ENCODE measurements at places on chromosomes 7 and 10.

DNA sequence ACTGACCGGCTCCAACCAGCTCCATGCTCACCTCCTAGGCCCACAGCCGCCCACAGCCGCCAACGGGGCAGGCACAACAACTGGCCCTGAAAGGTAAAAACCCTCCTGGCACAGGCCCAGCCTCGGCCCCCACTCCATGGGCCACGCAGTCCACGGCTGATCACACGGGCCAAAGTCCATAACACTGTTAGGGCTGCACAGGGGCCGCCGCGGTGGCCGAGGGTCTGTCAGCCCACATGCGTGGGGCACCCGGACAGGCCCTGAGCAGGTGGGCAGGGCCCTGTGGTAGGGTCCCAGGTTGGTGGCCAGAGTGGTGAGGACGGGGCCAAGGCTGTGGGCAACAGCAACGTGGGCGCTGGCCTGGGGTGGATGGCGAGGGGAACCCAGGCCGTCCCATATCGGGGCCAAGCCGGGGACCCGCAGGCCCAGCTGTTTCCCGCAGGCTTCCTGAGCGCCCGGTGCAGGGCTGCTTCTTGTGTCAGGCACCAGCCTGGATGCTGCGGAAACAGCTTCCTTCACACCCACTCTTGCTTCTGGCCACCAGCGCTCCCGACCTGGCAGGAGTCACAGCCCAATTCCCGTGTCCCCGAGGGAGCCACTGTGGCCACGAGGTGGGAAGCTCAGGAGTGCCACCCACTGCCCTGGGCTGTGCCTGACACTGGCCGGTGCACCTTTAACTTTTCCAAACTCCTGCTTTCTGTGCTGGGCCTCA, 29.2 kb downstream of the CYP2W1 start:
- no peak for DNase-seq

- no peak for DNase-seq
Observed at GRCh38 chr10:13705526-13706174, 118.9 kb downstream of the PRPF18 start.

- no peak for DNase-seq
Observed at GRCh38 chr7:52705768-52706167, 329.7 kb upstream of the POM121L12 start.

DNA sequence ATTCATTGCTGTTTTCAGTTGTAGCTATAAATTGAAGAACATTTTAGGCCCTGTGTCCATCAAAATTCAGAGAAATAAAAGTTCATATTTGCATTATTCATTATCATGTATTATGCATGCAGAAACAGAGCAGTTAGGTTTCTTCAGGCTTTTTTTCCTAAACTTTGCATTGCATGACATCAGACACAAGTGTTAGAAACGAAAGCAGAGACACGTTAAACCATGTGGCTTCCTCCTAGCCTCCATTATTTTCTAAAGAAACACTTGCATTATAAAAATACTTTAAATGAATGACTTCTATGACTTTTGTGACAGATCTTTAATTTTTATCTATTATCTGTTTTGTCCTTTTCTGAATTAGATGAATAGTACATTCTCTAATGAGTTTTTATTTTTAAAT, 8.8 kb upstream of the EBLN1 start:
- DNase-seq, result no peak

DNA sequence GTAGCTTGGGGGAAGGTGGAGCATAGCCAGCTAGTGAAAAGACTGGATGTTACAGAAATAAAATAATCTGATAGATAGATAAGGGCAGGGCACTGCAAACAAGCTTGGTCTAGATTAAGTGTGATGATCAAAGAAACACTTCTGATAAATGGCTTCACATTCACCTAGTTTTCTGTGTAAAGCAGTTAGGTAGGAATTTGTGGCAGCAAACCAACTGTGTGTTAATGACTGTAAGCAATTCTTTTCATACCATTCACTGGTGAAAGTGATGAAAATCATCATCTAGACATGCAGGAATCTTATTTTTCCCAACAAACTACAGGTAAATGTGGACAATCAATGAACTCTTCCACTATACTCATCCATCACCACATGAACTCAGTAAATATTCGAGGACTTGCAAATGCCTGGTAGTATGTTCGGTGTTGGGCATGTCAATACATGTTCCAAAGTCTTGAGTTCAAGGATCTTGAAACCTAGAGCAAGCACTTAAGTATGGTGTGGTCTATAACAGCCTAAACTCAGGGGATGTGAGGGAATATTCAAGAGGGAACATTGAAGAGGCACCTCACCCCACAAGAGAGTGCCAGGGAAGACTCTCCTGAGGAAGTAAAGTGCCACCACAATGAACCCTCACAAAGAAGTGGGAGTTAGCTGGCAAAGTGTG, 20.5 kb downstream of the PON3 start:
- no peak for DNase-seq

DNA sequence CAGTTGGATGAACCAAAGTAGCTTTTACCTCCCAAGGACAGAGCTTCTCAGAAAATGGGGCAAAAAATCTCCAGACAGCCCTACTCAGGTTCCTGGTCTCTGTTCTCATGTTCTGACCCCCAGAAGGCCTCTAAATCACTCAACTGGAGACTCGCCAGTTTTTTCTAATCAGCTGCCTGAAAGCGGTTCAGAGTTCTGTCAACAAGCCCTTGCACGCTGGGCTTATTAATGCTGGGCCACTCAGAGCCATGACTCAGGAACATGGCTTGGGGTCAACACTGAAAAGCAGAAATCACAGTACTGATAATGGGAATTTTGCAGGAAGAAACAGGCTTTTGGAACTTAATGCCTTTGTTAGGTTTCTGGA, 15.3 kb downstream of the ECHDC3 start:
- DNase-seq, result peak; percentile 59

- DNase-seq, result no peak
Observed at GRCh38 chr7:116380025-116380424, 119.5 kb upstream of the CAV2 start.

GRCh38 chr7:158467562-158467961, 120.1 kb downstream of the PTPRN2 start:
- DNase-seq, result no peak

DNA sequence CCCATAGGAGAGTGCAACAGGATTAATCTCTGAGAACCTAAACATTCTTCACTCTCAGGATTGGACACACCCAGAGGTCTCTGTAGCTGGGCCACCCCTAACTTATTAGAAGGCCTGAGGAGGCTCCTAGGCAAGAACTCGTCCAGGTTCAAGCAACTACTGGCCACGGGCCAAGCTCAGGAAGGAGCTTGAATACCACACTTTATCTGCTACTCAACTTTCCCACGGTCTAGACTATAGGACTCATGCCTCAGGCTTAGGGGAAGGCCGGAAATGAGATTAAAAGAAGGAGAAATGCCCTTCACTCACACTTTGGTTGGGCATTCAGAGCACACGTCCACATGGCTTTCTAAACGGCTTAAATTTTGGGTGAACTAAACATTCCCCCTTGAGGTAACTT, 142.8 kb upstream of the PHYHIPL start:
- no peak for DNase-seq

DNA sequence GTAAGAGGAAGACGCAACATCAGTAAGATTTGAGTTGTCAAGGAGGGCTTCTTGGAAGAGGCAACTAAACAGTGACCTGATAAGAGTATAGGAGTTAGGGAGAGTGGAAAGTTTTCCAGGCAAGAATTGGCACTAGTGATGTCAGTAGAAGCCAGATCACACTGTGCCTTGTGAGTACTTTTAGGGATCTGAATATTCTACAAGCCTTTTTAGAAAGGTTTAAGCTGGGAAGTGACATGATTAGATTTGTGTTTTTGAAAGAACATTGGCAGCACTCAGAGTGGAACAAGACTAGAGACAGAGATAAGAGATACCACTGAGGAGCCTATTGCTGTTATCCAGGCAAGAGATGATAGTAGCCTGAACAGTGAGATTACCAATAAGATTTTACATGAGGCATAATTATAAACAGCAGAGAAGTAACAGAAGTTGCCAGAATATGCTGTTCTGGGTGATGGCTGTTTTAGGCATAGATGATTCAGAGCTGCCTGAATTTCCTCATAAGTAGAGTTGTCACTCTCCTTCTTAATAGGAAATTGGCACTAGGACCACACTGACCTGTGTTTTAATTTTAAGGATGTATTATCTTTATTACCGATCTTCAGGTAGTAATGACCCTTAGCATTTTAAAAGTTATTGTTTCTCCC, 45.6 kb downstream of the NHLRC2 start:
- no peak for DNase-seq

- DNase-seq, result no peak
Observed at GRCh38 chr7:33091111-33091531, 18.1 kb downstream of the RP9 start.

DNA sequence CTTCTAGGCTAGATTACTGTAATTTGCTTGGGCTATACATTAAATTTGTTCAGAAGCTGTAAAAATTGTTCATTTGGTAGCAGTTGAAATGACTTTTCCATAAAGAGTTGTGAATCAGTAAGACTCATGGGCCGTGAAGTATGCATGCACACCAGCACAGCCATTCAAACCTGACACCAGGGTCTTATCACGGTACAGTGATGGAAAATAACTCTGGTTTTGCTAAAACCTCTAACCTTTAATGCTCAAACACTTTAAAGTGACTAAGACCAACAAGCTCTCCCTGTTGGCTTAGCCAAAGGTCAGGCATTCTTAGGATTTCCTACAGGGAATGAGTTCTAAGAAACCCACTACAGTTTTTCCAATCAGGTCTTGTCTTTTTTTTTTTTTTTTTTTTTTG, 11.5 kb downstream of the ARL3 start:
- no peak for DNase-seq

- DNase-seq, result no peak
Observed at GRCh38 chr10:21281765-21282484, 243.6 kb downstream of the SKIDA1 start.

GRCh38 chr7:132999845-133000244, 82.0 kb downstream of the CHCHD3 start:
- no peak for DNase-seq

- no peak for DNase-seq
Observed at GRCh38 chr7:114784177-114784576, 137.7 kb upstream of the MDFIC start.

DNA sequence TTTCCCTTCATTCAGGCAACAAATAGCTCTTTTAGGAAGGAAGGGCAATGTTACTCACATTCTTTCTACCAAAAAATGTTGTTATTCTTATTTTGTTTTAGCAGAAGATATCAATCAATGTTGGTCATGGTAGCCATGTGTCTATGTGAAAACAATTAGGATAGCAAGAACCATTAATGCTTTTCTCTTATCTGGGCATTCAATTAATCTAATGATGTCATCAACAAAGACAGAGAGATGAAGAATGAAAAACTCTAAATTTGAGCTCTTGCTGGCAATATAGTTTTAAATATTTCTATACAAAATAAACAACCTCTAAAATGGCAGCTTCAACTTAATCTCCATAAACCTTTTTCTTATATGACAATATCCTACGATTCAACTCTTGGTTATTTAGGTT, 353.7 kb upstream of the ANKRD30A start:
- no peak for DNase-seq

Measured in NCI-H510A treated with DMSO at 0.1 percent for 48 hours (cell line).